ENCODE measurements at places on chromosomes 1 and 21.
A peak's percentile ranks its signal among the peaks of the same experiment; 100 is the strongest.

DNA sequence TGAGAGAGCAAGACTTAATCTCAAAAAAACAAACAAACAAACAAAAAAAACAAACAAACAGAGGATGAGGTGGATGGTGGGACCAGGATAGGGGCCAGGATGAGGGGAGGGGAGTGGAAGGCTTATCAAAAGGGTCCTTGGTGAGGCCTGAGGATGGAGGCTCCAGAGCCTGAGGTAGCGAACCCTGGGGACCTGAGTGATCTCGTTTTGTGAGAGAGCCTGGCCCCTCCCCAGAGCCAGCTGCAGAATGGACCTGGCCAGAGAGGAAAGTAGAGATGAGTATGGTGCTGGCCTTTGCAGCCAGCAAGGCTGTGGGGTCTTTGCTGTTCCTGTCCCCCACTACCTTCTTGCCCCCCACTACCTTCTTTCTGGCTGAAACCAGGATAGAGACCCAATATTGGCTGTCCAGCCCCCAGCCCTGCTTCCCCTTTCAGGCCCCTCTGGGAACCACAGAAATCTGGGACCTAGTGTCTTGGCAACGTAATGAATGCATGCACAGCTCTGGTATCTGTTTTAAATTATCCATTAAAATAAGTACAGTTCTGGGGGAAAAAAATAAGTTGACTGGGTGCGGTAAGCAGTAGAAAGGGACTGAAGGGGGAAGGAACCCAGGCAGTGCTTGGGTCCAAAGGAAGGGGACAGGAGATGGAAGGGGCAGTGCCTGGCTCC lies 1.1 kb upstream of the LMNA start:
- peak; percentile 77 for DNase-seq

DNA sequence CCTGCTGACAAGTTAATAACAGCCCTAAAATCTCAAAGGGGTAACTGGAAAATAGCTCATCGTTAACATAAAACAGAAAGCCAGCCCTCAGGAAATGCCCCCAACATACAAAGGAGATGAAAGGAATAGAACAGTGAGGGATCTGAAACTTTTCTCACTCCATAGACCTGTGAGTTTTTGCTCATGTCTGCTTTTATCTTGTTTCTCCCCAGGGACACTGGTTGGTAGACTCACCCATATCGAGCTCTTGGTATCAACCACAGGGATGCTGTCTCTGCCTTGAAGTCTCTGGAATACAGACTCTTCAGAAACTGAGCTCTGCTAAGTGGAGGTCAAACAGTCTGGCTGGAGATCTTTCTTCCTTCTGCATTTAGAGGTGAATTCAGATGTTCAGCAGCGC lies 77.4 kb upstream of the CAMK1G start:
- DNase-seq, result no peak

GRCh38 chr1:242197907-242198820 lies 199.3 kb upstream of the MAP1LC3C start:
- no peak for DNase-seq

GRCh38 chr21:43974791-43975468 lies 37.2 kb upstream of the TRAPPC10 start:
- no peak for DNase-seq

GRCh38 chr1:106785176-106785575 lies 271.3 kb upstream of the PRMT6 start:
- DNase-seq, result peak; percentile 54

GRCh38 chr1:24955161-24955560 lies 25.1 kb upstream of the RUNX3 start:
- DNase-seq, result peak; percentile 77

DNA sequence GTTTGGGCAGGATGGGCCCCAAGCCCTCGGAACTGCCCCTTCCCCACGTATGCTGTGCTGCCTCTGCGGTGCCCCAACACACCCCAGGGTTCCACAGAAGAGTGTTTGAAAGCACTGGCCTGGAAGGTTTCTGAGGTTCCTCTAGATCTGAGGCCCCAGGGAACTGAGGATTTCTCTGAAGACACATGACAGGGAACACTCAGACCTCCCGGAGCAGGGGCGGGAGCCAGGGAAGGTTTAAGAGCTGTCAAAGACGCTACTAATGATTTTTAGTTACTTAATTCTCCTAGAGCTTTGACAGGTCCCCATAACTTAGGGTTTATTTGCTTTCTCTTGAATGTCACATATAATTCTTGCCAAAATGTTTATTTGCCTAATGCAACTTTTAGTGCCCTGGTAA lies 212.3 kb upstream of the GRIK3 start:
- no peak for DNase-seq

DNA sequence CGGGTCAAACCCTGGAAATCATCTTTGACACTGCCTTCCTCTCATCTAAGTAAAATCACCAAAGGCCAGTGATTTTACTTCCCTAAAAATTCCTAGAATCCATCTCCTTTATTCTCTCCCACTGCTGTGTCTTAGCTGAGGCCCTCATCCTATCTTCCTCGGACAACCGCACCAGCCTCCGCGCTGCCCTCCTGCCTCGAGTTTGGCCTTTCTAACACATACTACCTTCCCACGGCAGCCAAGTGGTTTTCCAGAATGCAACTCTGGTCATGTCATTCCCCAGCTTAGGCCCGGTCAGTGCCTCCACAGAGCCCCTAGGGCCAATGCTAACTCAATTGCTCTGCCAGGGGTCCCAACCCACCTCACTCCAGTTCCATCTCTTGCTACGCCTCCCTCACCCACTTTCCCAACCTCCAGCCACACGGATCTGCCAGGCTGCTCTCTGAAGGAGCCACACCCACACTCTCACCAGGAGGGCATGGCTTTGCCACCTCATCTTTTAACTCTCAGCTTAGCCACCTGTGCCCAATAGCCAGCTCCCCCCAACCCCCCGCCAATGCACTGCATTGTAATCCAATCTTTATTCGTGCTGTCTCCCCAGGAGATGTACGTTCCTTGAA lies 6.8 kb downstream of the TMEM9 start:
- DNase-seq, result no peak

DNA sequence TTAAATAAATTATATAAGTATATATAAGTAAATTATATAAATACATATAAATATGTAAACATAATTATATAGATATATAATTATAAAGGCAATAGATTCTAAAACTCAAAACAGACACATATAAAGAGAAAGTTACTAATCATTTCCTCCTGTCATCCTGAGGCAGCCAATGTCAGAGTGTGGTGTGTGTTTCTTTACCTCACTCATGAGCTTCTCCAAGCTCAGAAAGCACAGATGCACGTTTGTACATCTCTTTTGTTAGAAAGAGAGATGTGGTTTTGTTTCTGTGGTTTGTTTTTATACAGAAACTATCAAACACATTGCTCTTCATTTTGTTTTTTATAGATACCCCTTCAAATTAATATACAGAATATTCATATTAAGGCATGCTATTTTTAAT lies 594.8 kb downstream of the USP25 start:
- peak; percentile 25 for DNase-seq

- no peak for DNase-seq
These were observed 77.4 kb downstream of the FOXD2 start for GRCh38 chr1:47515164-47515789.

GRCh38 chr1:52709016-52709415 lies 10.9 kb upstream of the COA7 start:
- no peak for DNase-seq

DNA sequence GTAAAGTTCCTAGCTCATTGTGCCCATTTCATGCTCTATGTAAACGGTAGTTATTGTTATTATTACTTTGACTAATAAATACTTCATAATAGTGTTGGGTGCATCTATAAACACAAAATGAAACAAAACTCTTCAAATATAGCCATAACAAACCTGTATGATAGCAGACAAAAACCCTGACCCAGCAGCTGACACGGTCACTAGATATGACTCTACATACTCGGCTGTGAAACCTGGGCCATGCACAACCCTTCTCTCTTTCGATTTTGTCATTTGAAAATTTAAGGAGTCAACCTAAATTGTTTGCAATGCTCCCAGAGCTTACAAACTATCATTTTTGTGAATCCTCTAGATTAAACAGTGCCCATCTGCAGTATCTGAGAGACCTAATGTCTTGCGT lies 8.0 kb upstream of the RGS13 start:
- DNase-seq, result no peak

DNA sequence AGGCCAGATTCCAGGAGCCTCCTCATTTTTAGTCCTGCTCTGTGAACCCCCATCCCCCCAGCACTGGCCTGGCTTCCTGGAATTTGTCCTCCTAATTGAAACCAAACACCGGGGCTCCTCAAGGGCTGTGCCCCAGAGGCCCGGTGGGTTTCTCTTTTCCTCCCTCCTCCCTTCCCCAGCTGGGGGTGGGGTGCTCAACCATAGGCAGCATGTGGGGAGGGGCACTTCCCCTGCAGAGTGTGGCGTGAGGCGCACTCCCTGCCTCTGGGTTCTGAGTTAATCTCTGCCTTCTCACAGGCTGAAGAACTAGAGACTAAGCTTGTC lies 67.5 kb upstream of the ACOT11 start:
- peak; percentile 91 for DNase-seq
